Activated CD4-positive, alpha-beta T cell treated with anti-CD3 and anti-CD28 coated beads for 48 hours (primary cell): ENCODE measurements at places on chromosomes 6 and 20.

- DNase-seq: no peak
Measured at GRCh38 chr20:48558906-48559305, 268.9 kb downstream of the PREX1 start.

GRCh38 chr6:17984812-17985670 lies 2.4 kb downstream of the KIF13A start:
- no peak for DNase-seq

GRCh38 chr6:64034910-64035655 lies 399.5 kb downstream of the PHF3 start:
- DNase-seq: no peak

DNA sequence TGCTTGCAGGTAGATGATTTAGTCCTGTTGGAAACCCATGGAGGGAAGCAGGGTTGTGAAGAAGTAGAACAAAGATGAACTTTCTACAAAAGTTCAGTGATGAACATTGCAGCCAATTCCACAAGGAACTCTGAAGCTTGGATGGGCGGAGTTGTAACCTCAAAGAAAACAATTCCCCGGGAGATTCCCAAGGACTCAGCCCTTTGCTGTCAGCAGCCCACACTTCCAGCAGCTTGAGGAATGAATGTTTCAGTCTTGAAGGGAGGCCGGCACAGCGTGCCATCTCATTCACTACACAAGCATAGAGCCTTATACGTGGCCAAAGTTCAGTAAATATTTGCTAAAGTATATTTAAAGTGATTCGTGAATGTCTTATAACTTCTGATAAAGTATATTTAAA lies 269.4 kb downstream of the NKAIN2 start:
- no peak for DNase-seq

DNA sequence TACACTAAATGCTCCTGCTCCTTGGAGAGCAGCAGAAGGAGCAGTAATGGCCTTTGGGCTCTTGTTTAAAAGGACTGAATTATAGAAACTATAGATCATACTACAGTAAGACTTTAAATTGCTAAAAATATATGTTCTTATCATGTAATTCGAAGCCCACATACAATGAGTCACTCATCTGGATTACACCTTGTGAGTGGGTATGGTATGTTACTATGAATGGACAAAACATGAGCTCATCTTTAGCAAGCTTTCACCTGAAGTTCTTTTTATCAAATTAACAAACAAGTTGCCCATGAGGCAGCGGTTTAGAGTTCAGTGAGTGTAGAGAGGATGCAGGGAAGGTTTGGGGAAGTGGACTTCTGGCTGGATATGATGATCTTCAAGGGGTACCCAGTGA lies 114.4 kb upstream of the CCN2 start:
- no peak for DNase-seq

GRCh38 chr6:166097914-166098522 lies 69.6 kb downstream of the TBXT start:
- peak; percentile 78 for DNase-seq

GRCh38 chr6:43929511-43929910 lies 159.5 kb downstream of the VEGFA start:
- no peak for DNase-seq

- no peak for DNase-seq
Measured at GRCh38 chr6:143842461-143842901, 657 bp upstream of the LTV1 start.

GRCh38 chr20:38685853-38686473 lies 38.3 kb upstream of the SLC32A1 start:
- peak; percentile 63 for DNase-seq

GRCh38 chr6:168871642-168872315 lies 381.9 kb downstream of the THBS2 start:
- DNase-seq: no peak

GRCh38 chr20:62117362-62117646 lies 5.0 kb upstream of the LSM14B start:
- no peak for DNase-seq

- DNase-seq: no peak
Measured at GRCh38 chr6:136695412-136695811, 96.9 kb downstream of the MAP3K5 start.

DNA sequence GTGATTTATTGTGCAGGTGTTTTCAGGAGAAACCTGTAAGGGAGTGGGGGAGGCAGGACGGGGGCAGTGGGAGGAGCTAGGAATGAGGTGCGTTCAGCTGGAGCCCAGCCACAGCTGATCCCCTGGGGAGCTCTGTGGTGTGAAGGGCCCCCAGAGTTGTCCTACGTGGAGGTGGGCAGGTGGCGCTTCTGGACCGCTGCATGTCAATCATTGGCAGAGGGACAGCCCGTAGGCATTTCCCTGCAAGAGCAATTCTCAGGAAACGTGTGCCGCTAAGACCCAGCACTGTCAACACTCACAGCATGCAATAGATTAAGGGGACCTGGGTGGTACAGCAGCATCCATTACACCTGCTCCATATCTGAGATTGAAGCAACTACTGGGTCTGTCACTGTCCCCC lies 88.0 kb downstream of the PRND start:
- DNase-seq: peak; percentile 31

DNA sequence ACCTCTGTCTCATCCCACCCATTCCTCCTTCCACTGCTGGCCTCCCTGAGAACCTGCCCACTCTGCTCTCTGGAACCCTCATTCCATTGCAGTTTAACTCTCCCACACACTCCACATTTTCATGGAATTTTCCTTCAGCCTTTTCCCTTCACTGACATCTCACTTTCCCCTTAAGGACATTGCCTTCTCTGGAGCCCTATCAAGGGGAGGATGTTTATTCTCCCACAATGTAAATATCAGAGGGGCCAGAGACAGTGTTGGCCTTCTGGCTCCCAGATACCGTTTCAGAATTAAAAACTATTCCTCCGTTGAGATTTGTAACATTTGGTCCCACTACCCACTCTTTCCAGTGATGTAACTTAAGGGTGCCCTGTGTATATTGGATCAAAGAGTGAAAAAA lies 199.5 kb upstream of the KCNK16 start:
- DNase-seq: no peak

DNA sequence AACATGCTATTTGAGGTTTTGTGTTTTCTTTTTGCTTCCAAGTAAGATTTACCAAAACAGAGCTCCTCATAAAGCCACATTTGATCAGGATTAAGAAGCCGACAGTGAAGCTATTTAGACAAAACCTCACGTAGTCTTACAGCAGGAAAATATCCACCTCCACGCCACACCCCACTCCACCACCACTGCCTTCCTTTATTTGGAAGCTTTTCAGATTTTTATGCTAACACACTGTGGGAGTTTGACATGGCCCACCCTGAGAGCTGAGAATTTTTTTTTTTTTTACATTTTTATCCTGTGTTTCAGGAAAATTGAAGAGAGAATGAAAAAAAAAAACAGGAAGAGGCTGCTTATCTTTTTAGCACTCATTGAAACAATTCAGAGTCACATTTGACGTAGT lies 104.8 kb upstream of the MC3R start:
- no peak for DNase-seq

- no peak for DNase-seq
Measured at GRCh38 chr6:149318581-149319286, 1.2 kb downstream of the TAB2 start.

DNA sequence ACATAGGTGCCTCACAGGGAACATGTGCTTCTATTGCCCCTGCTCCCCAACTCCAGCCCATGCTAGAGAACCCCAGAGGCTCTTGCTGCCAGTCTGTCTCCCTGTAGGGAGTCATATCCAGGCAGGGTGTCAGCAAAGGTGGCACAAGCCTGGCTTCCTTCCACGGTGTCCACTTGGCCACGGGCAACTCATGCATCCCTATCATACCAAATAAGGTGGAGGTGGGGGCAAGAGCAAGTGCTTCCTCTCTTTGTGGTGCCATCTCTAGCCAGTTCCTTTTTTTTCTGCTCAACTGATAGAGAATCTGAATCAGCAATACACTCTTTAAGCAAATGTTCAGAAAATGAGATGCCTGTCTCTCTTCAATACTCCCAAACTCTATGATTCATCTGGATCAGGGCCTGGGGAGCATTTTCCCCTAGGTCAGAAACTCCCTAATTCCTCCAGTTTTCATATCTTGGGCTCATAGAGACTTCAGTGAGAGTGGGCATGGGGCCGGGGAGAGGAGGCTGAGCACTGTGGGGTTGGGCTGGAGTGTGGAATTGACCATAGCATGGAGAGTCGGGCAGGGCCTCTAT lies 105.1 kb upstream of the GPR6 start:
- DNase-seq: no peak

DNA sequence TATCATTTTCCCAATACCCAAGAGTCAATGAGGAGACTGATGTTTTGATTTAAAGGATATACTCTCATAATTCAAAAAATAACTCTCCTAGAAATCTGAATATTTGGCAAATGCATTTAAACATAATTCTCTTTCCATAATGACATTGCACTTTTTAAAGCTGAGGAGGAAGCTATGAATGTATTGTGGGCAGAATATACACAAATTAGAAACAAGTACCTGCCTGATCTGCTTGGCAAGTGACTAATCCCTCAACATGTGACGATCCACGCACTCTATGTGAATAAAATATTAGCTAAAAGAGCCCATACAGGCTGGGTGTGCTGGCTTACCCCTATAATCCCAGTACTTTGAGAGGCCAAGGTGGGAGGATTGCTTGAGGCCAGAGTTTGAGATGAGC lies 88.3 kb upstream of the CCDC28A start:
- no peak for DNase-seq

DNA sequence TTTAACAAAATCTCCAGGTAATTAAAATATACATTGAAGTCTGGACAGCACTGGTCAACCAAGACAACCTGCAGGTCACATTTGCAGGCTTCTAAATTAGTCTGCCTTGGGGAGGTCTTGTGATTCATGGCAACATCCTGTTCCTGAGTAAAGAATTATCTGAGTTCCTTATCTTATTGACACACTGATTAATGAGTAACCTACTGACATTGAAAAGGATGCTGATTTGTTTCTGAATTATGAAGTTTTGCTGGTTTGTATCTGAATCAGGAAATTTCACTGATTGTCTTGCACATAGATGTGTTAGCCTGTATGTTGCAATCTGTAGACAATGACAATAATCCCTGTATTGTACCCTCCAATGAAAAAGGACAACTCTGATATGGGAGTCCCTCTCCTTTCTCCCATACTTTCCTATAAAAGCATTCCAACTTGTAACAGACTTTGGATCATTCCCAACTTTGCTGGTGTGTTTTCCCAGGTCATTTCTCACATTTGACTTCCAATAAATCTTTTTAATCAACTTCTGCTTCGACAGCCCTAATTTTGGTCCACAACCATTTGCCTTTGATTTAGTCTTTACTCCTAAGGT lies 80.0 kb downstream of the LAMP5 start:
- no peak for DNase-seq

GRCh38 chr20:53146201-53146891 lies 174.2 kb downstream of the TSHZ2 start:
- peak; percentile 80 for DNase-seq

GRCh38 chr6:154363821-154364220 lies 7.2 kb upstream of the IPCEF1 start:
- no peak for DNase-seq

DNA sequence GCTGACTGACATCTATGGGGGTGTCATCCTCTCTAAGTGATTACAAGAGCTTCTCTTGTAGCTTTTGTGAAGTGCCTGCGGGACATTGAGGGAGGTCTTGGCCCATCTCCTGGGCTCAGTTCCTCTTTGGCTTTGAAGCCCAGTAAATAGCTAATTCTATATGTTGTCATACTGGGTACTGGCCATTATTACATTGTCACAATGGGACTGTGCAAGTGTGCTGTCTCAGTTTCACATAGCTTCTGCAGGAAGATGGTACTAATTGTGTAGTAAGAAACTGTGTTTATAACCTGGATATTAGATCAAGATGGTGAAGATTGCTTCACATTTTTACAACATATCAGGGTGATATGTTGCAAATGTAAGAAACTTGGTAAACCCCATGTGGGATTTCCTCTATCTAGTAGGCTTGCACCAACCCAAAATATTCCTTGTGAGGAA lies 19.9 kb downstream of the SPINT3 start:
- DNase-seq: no peak

GRCh38 chr6:146267946-146268345 lies 239.1 kb downstream of the GRM1 start:
- DNase-seq: no peak

DNA sequence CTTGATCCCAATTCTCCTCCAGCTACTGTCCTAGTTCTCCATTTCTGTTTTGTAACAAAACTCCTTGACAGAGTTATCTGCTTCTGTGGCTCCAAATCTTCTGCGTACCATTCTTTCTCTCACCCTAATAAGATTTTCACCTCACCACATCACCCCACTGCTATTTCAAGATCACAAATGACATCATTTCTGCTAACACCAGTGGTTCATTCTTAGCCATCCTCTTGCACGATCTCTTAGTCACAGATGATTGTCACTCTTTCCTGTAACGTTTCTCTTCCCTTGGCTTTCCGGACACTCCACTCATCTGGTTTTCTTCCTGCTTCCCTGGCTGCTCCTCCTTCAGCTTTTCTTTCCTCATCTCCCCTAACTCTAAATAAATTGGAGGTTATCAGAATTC lies 56.8 kb upstream of the FABP7 start:
- DNase-seq: no peak

- DNase-seq: no peak
Measured at GRCh38 chr6:168905451-168906090, 348.1 kb downstream of the THBS2 start.

DNA sequence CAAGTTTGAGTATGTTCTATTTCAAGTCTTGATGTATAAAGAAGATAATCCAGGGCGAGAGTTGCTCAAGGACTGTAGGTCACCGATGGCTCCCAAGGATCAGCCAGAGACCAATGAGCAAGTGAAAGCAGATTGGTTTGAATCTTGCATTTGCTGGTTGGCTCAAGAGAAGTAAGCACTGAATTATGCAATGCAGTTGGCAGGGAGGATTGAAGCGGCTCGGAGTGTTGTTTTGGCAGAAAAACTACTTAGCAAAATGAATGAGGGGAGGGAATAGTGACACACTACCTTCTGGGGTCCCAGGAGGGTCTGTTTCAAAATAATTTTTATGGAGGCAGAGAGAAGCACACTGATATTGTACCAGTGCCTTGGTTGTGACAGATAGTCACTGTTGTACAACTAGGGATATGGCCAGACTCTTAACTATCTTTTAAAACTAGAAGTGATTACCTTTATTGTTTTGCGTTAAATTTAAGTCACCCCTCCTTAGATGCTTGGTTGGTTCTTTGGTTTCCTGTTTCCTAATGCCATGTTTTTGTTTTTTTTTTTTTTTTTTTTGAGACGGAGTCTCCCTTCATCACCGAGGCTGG lies 15.7 kb downstream of the SASH1 start:
- DNase-seq: no peak

- no peak for DNase-seq
Measured at GRCh38 chr20:20820104-20820503, 107.7 kb upstream of the RALGAPA2 start.

DNA sequence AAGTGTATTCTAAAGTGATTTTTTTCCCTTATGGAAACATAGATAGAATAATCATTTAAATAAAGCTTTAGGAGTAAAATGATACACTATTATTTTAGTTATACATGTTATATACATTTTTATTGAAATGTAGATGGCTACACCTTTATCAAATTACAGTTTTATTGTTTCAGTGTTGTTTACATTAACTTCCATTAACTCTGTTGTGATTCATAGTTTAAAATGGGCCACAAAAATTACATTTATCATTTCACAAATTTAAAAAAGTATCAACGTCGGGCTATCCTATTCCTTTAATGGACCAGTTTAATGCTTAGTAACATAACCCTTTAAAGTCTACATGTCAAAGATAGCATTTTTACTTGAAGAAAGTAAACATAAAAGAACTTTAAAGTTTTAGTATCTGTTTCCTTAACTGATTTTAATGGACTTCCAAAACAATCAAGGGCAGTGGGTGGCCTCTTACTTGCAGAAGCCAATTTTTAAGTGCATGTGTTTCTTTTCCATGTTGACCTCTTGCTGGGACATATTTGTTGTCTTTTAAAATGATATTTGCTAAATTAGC lies 47.8 kb upstream of the FLRT3 start:
- no peak for DNase-seq

GRCh38 chr6:103177791-103178190 lies 1681.9 kb downstream of the HACE1 start:
- DNase-seq: no peak
